Stimulated activated CD8-positive, alpha-beta memory T cell treated with anti-CD3 and anti-CD28 coated beads, Interleukin-15, amount 100 ng/mL, for 48 hours (primary cell): ENCODE measurements at places on chromosomes 6 and 20.
A peak's percentile ranks its signal among the peaks of the same experiment; 100 is the strongest.

DNA sequence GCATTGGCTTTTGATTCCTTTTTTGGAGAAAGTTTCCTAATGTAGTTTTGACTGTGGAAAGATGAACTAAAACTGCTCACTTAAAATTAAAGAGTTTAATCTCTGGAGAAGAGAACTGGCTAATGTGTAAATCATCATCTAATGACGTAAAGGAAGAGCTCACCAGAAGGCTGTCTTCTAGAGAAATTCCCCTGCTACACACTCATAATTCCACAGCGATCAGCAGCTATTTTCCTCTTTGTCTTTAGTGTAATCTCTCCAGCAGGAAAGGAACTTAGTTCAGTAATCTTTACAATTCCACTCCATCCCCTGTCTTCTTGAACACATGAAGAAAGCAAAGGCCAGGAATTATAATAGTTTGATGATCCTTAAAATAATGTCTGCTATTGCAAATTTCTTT, 15.8 kb downstream of the SPTLC3 start:
- no peak for DNase-seq

GRCh38 chr6:113385020-113385431, 472.1 kb upstream of the MARCKS start:
- no peak for DNase-seq

DNA sequence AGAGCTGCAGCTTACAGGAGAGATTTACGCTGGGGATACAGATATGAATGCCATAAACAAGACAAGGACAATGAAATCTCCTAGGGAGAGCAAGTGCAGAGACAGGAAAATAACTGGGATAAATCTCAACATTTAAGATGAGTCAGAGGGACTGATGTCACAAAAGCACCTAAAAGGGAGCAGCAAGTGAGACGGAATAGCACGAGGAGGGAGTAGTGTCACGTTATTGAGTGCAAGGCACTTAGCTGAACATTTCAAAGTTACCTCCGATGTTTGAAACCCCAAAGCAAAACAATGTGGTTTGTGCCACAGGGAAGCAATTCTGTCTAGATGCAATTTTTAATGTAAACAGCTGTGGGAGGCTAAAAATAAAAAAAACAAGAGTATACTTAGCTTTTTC, 1131.7 kb upstream of the EYS start:
- no peak for DNase-seq

- DNase-seq: no peak
Measured at GRCh38 chr6:26016245-26016962, 53.8 kb downstream of the TRIM38 start.

DNA sequence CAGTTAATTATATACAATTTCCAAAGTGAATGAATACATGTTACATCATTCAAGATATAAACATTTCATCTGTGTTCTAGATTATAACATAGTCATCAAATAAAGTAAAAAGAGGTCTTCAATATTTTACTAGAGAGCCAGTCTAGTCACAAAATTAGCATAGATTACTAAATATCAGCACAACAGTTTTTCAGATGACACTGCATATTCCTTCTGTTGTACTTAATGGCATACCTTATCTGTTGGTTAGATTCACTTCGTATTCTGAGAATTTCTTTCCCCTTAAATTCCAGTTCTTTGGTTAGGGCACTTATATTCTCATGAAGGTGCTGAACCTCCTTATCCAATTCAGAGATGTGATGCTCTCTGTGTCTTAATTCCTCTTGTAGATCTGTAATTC, 39.8 kb upstream of the MCM9 start:
- no peak for DNase-seq

DNA sequence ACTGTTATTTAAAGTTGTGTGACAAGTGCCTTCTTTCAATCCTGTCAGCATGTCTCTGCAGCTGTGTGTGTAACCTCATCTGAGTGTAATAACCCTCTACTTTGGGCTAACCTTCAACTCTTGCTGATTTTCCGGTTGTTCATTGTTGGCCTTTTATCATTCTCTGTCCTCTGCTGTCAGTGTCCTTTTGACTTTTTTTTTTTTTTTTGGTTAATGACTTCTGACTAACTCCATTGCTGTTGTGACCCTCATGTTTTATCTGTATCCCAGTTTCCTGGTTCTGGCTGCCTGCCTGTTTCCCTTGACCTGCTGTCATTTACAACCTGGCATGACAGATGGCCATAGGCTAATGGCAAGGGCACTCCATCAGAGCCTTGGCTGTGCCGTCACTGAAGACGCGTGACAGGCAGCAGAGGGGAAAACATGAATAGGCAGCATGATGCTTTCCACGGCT, 145.7 kb upstream of the MAN1A1 start:
- no peak for DNase-seq

DNA sequence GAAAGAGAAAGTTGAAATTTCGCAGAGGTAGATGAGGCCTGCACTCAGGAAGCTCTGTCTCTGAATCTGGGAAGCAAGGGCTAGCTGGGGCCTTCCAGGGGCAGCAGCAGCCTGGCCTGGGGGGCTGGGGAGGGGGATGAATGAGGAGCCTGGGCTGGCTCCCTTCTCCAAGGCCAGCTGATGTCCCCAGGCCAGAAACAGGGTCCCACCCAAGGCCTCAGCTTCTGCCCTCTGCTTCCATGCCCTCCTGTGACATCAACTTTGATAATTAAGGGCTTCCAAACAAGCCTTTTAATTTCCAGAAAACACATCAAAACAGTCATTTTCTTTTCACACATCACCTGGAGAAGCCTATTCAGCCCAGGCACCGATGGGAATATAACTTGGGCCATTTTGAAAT, 15.4 kb downstream of the TFAP2A start:
- no peak for DNase-seq

- no peak for DNase-seq
Measured at GRCh38 chr6:152184917-152185574, 377.6 kb downstream of the ESR1 start.

GRCh38 chr20:2696646-2697045, 4.1 kb downstream of the EBF4 start:
- no peak for DNase-seq

DNA sequence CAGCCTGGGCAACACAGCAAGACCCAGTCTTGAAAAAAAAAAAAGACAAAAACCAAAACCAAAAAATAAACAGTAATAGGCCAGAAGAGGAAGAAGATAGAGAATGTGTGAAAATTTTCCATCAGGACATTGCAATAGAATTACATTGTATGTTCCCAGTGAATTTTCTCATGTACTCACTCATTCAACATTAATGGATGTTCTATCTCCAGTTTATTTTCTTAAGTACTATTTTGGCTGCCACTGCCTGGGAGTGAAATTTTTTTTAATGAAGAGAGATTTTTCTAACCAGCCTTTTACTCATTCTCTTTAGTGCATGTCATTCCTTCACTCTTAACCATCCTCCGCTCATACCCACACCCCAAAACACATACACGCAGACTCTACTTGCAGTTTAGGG, 282.8 kb downstream of the ALDH8A1 start:
- DNase-seq: no peak

DNA sequence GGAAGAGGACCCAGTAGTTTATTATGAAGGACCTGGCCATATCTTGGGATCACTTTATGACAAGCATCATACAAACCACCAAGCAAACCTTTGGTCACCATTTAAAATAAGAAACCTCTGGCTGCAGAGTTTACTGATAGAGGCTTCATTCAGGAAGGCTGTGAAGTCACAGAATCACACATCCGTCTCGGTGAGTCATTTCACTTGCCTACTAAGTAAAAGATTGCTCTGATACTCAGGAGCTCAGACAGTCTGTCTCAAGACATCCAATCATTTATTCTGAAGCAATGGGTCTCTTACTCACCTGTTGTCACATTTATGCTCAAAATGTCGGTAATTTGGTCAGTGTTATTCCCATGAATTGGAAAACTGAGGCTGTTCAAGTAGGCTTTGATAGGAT, 33.7 kb downstream of the ADGRF5 start:
- DNase-seq: no peak

- DNase-seq: peak; percentile 5
Measured at GRCh38 chr20:43458422-43458924, 777 bp downstream of the SRSF6 start.

- peak; percentile 56 for DNase-seq
Measured at GRCh38 chr6:28258877-28259777, at the start of gene NKAPL. TSS of gene NKAPL (plus strand) at chr6:28259297. CDS start at chr6:28259372, 75 bp downstream.

DNA sequence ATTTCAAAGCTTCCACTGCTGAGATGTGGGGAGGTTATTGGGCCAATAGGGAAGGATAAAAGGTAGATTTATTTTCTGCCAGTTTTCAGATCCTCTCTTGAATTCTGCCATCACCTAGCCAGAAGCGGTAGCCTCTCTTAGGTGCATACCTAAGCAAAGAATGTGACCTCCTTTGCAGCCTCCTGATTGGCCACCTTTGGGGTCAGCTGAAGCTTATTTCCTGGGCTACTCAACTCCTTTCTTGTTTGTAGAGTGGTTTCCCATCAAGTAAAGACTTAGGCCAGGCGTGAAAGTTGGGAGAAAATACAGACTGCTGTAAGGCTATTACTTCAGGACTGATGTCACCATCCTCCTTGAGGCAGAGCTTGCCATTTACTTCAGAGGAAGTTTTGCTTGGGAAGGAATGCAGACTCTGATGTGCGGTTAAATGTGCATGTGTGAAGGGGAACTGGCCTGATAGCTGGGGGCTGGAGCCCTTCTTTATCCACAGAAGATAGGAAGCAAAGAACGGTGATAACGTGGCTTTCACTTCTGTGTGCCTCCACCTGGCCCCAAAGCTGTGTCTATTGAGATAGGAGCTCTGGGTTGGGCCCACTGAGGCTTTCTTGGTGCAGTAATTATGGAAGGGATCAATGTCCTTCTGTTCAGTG, 70.1 kb downstream of the TRMT11 start:
- no peak for DNase-seq

DNA sequence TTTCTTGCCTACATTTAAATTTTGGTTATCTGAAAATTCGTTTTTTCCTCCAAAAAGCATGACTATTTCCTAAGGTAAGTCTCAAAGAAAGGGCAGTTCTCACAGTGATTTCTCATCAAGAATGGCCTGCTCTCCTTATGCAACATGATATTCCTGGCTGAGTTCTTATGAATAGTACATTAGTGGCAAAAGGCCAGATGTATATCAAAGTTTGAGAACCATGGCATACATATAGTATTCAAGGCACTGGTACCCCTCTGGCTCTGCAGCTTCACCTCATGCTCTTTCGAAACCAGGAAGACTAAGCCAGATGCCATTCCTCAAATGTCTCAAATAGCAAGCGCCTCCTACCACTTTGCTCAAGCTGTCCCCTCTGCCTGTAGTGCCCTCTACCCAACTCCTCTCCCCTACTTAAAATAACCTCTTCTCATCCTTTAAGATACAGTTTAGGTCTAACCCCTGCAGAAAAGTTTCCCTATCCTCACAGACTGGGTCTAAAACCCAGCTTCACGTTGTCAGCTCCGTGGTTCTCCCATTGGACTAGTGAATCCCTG, 280.3 kb downstream of the HACE1 start:
- DNase-seq: no peak

DNA sequence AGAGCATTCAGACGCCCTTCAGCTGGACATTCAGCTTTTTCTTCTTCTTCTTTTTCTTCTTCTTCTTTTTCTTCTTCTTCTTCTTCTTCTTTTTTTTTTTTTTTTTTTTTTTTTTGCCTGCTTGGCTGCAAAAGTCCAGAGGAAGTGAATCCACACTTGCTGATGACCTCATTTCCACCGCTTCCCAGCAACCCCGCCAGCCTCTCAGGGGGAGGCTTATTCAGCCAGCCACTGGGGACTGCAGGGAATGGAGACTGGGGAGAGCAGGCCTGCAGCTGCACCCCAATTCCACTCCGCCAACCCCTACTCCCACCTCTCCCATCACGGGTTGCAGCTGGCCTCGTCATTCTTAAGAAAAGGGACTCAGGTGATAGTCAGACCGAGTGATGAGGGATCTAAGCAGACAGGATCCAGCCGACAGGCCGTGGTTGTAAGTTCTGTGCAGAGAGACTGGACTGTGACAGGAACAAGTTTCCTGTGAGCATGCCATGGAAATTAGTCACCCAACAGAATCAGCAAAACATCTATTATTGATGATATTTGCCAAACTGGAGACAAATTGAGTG, 59.0 kb upstream of the QKI start:
- DNase-seq: no peak

- DNase-seq: no peak
Measured at GRCh38 chr6:33737267-33738026, 9.3 kb downstream of the IP6K3 start.

DNA sequence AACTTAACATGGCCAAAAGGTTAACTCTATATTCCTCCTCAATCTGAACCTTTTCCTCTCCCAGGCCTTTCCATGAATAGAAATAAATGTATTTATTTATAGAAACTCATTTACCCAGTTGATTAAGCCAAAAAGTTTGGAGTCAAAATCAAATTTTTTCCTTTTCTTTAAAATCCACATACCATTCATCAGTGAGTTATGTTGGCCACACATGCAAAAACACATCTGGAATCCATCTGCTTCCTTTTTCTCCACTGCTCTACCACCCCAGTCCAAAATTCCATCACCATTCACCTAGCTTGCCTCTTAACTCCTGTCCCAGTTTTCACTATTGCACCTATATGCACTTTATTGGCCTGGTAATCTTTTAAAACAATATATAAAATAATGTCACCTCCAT, 62.4 kb upstream of the TMEM200A start:
- no peak for DNase-seq

- no peak for DNase-seq
Measured at GRCh38 chr6:135608031-135608430, 110.5 kb upstream of the AHI1 start.

- DNase-seq: no peak
Measured at GRCh38 chr6:47701363-47701762, 3.0 kb downstream of the ADGRF4 start.

GRCh38 chr20:8427419-8428040, 295.5 kb downstream of the PLCB1 start:
- DNase-seq: no peak

GRCh38 chr6:128491610-128492206, 28.7 kb downstream of the PTPRK start:
- no peak for DNase-seq

- DNase-seq: no peak
Measured at GRCh38 chr6:106752641-106753040, 123.3 kb downstream of the QRSL1 start.

DNA sequence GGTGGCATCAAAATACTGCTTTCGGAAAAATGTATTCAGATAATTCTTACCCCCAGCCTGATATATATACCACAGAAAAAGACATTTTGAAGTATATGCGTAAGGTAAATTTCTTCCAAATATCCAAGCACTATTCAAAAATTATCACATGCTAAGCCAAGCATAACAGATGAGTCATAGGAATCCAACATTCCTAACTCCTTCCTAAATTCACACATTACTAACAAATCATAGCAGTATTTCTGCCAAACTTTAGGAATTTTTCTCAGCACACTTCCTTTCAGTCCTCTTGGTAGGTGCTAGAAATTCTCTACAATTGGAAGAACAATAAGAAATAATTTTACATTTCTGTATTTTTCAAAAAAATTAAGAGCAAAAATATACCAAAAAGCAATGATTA, 417.5 kb downstream of the EYS start:
- no peak for DNase-seq

GRCh38 chr6:99305021-99305554, 44.4 kb downstream of the FAXC start:
- DNase-seq: no peak

- no peak for DNase-seq
Measured at GRCh38 chr6:148745926-148746325, 904 bp upstream of the UST start.

GRCh38 chr6:13479971-13480434, 7.4 kb downstream of the GFOD1 start:
- DNase-seq: no peak
